MG63 (cell line): ENCODE measurements at places on chromosomes 3 and 15. TPM values are rescaled to one million over a fixed set of nuclear protein-coding genes. Genes with fewer than 3 reads are reported as not detected.
A peak's percentile ranks its signal among the peaks of the same experiment; 100 is the strongest.

DNA sequence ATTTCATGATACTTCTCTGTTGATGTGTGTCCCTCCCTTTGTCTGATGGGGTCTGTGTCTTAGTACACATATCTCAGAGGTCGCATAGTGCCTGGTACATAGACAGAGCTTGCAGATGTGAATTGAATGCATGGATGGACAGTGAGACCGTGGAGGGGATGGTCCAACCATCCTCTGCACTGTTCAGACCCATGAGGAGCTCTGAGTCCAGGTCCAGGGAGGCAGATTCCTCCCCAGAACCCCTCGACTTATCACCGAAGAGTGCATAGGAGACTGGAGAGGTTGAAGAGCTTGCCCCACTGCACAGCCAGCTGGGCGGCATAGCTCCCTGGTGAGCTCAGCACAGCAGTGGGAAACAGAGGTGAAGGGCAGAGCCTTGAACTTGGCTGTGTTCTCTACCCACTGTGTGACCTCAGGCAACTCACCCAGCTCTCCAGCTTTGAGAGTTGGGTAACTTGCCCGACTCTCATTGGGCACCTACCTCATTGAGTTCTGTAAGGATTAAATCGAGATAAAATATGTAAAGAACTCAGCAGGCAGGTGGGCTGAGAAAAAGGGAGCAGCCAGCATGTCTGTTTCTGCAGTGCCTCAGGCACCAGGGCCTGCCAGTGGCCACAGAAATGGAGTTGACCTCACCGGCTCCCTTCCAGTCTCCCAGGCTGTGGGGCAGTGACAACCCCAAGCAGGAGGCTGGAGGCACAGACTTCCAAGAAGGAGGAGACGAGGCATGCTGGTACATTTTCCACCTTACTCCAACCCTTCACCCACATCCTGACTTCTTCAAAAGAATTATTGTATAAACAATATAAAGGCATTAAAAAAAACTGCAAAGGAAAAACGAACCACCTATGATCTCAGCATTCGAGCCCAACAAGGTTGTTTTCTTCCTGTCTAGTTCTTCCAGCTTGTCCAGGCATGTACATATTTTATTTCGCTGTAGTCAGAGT, 54.1 kb upstream of the TFRC start:
- DNase-seq: peak; percentile 90

DNA sequence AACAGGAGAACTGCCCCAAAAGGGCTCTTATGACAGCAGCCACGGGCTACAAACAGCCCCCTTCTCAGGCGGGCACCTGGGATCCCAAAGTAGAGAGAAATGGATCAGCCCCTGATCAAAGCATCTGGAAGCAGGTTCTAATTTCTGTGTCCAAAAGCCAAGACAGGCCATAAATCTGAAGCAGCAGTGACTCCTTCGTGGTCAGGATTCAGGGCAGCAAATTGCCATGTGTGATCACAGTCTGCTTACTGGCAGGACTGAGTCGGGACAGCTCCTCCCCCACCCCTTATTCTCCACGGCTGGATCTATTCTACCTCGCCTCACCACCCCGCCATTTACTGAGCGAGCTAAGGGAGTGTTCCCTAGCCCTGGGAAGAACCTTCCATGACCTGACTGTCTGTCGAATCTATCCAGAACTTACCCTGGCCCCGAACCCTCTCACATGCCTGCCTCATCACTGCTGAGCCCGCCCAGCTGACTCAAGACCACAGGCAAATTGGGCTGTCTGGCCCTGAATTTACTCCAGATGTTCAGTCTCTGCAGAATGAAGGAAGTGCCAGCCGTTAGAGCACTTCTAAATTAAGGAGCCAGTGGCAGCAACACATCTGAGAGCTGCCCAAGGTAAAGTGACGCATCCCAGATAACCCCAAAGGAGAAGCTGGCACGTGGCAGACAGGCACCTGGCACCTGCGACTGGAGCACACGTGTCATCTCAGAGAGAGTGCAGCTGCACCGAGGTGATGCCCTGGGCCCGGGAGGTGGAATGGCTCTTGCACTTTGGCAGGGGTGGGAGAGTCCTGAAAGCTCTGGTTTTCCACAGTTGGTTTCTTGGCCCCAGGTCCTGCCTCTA, 1.3 kb downstream of the LRRC15 start:
- peak; percentile 75 for DNase-seq

GRCh38 chr3:113685956-113686721, 10.3 kb downstream of the USF3 start:
- no peak for DNase-seq

DNA sequence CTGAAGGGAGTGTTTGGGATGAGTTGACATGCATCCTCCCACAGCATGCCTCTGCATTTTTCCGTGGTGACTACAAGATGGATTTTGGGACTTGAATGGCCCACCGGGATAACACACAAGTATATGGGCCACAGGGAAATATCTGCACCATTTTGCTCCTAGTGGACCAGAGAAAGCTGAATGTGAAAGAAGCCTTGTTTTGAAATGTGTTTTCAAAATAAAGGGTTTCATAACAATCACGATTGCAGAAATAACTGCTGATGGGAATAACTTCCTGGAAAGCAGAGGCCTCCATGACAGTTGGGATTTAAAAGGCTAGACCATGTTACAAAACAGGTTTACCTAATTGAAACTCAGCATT, 77.5 kb upstream of the PRR23C start:
- DNase-seq: no peak

EPHB1 gene
- 0.10 TPM in 1 of 2 replicates, not detected in the other for total RNA-seq

AMOTL2 gene
- 172 and 180 TPM in 2 replicates for total RNA-seq
